ENCODE measurements at places on chromosomes 5 and 9.

GRCh38 chr9:136960212-136960937 is 8.3 kb downstream of the LCN12 start:
- DNase-seq: no peak

- DNase-seq: no peak
These were observed 8.4 kb downstream of the SLC36A3 start for GRCh38 chr5:151295138-151295537.

DNA sequence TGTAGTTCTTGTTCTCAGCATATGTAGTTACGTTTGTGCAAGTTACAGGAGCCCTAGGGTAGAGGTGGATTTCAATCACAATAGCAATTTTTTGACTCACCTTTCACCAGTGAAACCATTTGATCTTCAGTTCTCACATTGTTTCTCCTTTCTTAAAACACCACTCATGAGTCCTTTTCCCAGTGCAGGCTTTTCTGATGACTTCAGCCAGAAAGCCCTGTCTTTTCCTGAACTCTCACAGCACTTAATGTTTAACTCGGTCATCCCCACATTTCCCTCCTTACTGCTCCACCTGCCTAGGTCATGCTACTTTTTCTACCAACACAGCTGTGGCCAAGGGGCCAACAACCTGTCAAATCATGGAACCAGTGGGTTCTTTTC is 37.9 kb downstream of the ARHGEF28 start:
- DNase-seq: no peak

- DNase-seq: no peak
These were observed 26.6 kb downstream of the GRAMD2B start for GRCh38 chr5:126449751-126450271.

DNA sequence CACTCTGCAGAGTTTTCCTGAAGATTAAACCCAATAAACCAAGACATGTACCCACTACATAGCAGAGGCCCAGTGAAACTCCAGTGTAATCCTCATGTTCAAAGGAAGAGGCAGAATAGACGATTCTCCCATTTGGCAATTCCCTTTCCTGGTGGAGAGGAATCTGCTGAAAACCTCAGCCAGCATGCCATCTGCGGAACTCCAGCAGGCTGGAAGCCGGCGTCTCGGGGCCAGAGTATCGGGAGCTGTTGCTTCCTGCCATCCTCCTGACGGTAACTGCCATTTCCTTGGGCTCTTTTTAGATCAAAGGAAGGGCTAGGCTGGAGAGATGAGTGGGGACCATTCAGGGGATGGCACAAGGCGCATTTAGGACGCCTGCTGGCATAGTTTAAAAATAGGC is 20.5 kb downstream of the NEURL1B start:
- no peak for DNase-seq

GRCh38 chr9:132125944-132126679 is 35.7 kb upstream of the NTNG2 start:
- no peak for DNase-seq

DNA sequence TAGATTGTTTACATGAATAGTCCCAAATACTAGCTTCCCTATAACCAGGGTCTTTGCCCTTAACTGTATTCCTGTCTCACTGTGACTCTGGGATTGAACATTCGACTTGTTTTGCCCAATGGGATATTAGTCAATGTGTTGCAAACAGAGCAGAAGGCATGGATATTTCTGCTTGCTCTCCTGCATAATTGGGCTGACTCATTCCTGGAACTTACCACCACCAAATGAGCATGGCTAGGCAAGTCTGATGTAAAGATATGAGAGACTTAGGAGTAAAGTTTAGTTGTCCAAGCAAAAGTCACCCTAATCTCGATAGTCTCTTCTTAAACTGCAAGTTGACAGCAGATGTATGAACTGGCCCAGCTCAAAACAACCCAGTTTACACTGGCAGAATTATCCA is 273.5 kb upstream of the CCNG1 start:
- no peak for DNase-seq
